Omental fat pad (tissue), 4 donors: ENCODE measurements at places on chromosomes 7 and 10. TPM values are rescaled to one million over a fixed set of nuclear protein-coding genes. Genes with fewer than 3 reads are reported as not detected.

FAM204A gene
- total RNA-seq: 42.5 TPM

ERVW-1 gene
- total RNA-seq: not detected

SSBP1 gene
- total RNA-seq: 104 TPM

UPK3BL2 gene
- 6.8 TPM for total RNA-seq

PLPP4 gene
- 0.72 TPM for total RNA-seq

POT1 gene
- 16.6 TPM for total RNA-seq

MRLN gene
- total RNA-seq: not detected

HMX3 gene
- not detected for total RNA-seq

RNLS gene
- 13.5 TPM for total RNA-seq

MYPN gene
- not detected for total RNA-seq

CPVL gene
- total RNA-seq: 28.8 TPM

ADRA2A gene
- total RNA-seq: 50.1 TPM

ENTPD1 gene
- total RNA-seq: 7.5 TPM

CALML5 gene
- not detected for total RNA-seq

IQUB gene
- total RNA-seq: not detected

HKDC1 gene
- 0.13 TPM for total RNA-seq

C7orf57 gene
- total RNA-seq: not detected

AFAP1L2 gene
- 4.7 TPM for total RNA-seq
